Right ventricle myocardium superior (tissue), 1 donor: ENCODE measurements at places on chromosomes 16 and 17.

DNA sequence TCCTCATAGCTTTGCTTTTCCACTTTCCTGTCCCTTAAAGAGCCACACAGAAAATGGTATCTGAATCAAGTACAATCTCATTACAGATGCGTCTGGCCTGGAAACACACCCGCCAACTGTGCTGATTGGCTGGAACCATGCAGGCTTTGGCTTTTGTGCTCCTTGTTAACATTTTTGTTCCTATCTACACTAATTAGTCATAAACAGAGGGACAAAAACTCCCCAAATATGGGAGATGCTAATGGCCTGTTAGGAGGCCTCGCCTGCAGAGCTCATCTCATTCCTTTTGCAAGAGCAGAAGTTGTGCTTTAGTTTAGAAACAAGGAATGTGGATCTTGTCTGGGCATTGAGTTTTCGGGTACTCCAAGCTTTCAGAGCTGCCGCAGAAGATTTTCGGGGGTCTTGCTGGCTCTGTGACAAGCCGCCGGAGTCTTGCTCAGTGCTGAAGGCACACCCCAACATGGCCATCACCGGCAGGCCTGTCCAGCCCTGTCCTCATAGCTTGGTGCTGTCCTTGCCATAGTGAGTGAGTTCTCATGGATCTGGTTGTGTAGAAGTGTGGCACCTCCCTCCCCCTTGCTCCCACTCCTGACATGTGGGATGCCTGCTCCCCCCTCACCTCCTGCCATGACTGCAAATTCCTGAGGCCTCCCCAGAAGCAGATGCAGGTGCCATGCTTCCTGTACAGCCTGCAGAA is 69.8 kb downstream of the METRNL start:
- no peak for DNase-seq

- DNase-seq, result peak; percentile 97
Observed at GRCh38 chr17:48830840-48831548, at the start of gene CALCOCO2. Gene CALCOCO2 (plus strand): TSS chr17:48831035. CDS start chr17:48841708, 10,673 bp downstream.

DNA sequence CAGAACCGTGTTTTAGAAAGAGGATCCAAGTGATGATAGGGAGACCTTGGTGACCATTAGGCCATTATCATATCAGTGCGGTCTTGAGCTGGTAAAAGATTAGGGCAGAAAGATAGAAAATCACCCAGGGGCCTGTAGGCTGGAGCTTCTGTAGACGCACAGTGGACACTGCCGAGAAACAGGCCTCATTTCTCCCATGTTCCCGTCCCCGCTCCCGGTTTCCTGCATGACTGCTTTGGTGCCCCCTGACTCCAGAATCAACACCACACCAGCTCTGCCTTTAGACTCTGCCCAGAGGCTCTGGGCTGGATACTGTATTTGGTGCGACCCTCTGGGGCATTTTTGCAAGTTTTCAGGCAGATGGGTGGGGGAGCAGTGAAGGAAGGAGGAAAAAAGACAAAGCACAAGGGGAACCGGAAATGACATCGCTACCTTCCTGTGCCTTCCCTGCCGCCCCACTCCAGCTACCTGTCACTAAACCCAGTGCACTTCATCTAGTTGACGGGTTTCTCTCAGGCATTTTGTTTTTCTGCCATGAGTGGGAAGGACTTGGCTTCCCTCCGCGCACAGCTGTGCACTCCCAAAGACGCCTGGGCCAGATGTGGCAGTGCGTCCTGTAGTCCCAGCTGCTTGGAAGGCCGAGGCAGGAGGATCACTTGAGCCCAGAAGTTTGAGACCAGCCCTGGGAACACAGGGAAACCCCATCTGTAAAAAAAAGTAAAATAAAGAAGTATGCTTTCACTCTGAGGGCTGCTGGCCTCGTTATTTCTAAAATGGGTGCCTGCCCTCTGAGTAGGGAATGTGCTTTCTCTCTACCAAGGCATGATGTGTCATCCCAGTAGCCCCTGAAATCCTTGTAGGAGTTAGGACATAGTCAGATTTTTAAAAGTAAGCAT is 214.1 kb downstream of the RPTOR start:
- DNase-seq, result peak; percentile 56

- no peak for DNase-seq
Observed at GRCh38 chr16:50683689-50684374, 2.7 kb upstream of the SNX20 start.

DNA sequence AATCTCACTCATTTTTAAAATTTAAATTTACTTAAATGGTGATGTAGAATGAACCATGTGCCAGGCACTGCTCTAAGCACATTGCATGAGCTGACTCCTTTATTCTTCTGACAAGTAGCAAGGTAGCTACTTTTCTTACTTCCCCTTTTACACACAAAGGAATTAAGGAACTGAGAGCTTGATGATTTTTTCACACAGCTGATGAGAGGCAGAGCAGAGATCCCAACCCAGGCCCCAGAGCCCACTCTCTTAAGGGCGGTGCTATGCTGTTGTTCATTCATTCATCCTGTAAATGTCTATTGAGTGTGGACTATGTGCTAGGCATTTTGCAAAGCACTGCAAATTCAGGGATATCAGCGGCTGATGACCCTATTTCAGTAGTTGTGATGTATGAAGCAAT is 17.9 kb downstream of the SEC14L5 start:
- DNase-seq, result no peak

DNA sequence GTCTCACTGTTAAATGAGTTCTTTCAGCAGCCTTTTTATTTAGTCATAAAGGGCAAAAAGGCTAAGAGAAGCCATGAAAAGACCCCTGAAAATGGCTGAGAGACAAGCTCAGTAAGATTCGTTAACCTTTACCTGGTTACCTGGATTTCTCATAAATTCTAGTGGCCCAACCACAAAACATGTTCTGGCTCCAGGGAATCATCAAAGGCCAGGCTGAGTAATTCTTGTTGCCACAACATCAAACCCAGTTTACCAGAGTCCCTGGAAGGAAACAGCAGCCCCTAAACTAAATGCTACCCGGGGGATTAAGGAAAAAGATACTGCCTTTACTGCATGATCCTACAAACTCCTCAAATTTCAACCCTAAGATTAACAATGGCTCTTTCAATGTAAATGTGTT is 15.8 kb downstream of the CYTH1 start:
- no peak for DNase-seq

GRCh38 chr16:83366228-83366627 is 441.6 kb upstream of the HSBP1 start:
- DNase-seq, result no peak

DNA sequence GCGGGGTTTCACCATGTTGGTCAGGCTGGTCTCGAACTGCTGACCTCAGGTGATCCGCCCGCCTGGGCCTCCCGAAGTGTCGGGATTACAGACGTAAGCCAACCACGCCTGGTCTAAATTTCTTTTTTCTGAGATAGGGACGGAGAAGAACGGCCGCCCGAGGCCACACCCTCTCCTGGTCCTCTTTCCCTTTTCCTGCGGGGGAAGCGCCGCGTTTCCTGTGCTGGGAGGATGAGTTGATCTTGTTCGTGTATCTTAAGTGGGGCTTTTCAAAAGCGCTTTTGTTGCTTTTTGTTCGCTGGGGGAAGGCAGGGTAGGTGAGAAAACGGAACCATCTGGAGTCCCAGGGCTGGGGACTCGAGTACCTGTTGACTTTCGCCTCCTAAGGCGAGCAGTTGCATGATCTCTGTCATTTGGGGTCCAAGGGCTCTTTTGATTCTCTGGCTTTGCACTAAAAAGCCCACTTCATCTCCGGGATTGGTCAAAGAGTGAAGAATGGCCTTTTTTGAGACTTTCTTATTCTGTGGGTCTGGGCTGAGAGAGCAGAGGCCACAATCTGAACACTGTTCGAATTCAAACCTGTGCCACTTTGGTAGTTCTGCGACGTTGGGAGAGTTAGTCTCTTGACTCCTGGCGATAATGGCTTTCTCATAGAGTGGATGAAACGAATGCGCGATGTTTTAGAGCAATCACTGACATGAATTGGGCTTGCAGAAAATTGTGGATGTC is 1.3 kb downstream of the FUS start:
- DNase-seq, result peak; percentile 67

- no peak for DNase-seq
Observed at GRCh38 chr17:42111871-42112551, 503 bp downstream of the DHX58 start.

- DNase-seq, result no peak
Observed at GRCh38 chr16:1305823-1306222, 3.6 kb upstream of the UBE2I start.

DNA sequence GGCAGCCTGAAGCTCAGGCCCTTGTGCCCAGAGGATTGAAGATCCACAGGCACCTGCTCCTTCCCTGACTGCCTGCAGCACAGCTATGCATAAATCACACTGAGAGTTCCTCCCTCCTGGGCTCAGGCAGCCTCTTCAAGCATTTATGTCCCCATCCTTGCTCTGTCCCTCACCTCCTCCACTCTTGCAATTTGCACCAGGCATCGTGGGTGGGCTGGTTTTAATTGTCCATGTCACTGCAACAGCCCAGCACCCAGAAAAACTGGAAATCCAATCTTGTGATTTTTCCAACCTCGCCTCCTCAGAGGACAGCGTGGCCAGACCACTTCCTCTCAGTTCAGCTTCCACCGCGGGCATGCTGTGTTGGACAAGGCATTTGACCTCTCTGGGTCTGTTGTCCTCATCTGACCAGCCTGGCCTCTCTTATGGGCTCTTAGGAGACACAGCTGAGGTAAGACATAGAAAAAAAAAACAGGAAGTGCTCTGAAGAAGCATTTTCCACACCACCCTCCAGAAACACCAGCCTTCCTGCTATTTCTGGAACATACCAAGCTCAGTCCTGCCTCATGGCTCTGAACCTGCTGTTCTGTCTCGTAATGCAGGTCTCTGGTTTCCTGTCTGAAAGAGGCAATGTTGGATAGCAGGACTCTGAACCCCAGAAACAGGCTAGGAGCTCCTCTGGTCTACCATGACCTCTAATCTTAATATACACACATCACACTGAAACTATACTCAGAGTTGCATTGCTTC is 8.3 kb downstream of the TMEM114 start:
- DNase-seq, result peak; percentile 48

- no peak for DNase-seq
Observed at GRCh38 chr16:52721331-52721730, 174.4 kb upstream of the TOX3 start.

- no peak for DNase-seq
Observed at GRCh38 chr17:34542700-34543336, 36.6 kb upstream of the TMEM132E start.

DNA sequence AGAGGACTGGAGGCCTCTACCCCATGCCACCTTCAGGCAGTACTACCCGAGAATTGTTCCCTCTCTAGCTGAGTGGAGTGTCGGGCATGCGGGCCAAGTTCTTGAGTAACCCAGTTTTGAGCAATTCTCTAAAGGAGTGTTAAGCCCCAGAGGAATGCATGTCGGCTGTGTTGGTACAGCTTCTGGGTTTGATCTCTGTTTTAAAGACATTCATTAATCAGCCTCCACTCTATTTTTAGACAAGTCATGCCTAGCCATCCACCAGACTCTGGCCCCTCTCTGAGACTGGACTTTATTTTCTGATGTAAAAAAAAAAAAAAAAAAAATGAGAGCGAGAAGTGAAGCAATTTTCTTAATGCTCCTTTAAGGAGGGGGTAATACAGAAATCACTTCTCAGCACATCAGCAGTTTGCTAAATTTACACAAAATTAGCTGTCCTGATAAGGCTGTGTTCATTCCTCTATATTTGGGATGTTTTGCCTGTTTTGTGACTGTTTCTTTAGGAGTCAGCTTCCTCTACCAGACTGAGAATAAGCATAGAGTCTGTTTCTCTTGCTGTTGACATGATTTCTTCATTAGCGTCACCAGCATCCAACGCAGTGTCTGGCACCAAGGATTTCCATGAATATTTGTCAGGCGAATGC is 88.7 kb downstream of the AXIN2 start:
- DNase-seq, result no peak

DNA sequence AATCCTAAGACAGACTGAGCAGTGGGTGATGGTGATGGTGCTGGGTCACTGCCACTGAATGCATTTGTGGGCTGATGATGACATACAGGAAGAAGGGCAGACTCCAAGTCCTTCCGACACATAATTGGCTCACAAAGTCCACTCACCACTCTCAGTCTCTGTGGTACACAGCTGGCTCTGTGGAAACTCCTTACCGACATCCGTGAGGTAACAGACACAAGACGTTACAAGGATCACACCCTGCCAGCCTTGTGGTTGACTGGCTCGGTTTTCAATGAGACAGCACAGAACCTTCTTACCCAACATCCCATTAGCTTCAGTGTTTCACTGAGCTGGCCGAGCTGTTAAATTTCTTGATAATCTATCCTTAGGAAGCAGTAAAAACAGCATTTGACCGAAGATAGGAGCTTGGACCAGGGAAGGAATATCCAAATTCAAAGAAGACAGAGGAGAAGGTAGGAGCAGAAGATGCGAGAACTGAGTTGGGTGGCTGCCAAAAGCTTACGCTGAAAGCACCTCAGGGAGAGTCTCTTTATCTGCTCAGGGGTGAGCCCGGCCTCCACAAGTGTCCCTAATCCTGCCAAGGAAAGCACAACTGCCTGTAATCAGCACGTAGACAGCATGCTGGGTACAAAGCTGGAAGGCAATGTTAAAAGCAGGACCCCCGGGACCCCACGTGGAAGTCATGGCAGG is 5.5 kb upstream of the MXRA7 start:
- peak; percentile 59 for DNase-seq

DNA sequence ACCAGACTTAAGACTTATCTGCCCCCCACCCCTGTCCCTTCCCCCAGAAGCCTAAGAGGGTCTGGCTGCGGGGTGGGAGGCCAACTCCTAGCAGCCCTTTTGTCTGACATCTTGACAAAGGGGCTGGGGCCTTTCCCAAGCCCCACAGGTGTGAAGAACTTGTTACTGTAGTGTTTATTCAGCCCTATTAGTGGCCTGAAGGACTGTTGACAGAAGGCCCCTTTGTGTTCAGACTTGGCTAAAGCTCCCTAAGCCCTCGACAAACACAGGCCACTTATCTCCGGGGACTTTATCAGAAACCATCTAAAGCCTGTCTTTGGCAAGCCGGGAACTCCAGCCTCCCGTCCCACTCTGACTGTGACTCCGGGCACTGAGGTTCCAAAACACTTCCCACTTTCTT is 129.8 kb downstream of the NTN1 start:
- DNase-seq, result no peak

- no peak for DNase-seq
Observed at GRCh38 chr16:53999841-54000240, 286.7 kb downstream of the IRX3 start.

- DNase-seq, result peak; percentile 40
Observed at GRCh38 chr16:57514791-57515600, 21.4 kb downstream of the CCDC102A start.

- no peak for DNase-seq
Observed at GRCh38 chr17:41882756-41883155, 17.5 kb upstream of the KLHL11 start.

DNA sequence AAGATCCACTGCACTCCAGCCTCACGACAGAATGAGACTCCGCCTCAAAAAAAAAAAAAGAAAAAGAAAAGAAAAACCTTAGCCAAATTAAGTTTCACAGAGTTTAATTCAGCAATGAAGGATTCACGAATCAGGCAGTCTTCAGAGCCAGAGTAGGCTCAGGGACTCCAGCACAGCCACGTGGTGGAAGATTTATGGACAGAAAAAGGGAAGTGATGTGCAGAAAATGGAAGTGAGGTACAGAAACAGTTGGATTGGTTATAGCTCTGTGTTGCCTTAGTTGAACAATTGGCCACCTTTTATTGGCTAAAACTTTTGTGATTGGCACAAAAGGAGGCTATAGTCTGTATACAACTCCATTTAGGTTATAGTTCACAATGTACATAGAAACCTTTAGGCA is 256.6 kb downstream of the HS3ST3B1 start:
- no peak for DNase-seq

GRCh38 chr17:8421571-8421970 is 14.1 kb upstream of the NDEL1 start:
- no peak for DNase-seq

- DNase-seq, result no peak
Observed at GRCh38 chr16:86041215-86041614, 142.3 kb downstream of the IRF8 start.

GRCh38 chr17:4724650-4725049 is 6.6 kb upstream of the MED11 start:
- DNase-seq, result no peak
